ENCODE measurements at places on chromosomes 2 and 18.

DNA sequence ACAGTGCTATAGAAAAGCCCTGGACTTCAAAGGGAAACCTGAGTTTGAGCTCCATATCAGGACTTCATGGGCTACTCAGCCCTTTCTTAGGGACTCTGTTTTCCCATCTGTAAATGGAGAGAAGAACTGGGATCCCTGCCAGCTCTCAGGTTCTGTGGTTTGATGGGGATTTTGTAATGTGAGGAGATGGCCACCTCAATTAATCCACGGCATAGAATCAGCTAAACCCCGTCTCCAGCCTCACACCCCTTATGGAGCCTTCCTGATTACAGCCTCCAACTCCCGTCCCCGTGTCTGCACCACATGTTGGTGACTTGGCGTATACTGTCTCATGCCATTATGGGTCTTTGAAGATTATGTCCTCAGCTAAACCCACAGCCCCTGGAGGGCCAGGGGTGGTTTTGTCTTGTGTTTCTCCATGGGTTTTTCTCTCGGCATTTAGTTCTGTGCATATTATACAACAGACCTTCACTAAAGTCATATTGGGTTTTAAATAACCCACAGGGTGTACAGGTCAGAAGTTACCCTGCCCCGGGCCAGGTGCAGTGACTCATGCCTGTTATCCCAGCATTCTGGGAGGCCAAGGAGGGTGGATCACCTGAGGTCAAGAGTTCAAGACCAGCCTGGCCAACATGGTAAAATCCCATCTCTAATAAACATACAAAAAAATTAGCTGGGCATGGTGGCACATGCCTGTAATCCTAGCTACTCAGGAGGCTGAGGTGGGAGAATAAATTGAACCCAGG is 63.8 kb upstream of the PPP1CB start:
- DNase-seq, result no peak

GRCh38 chr2:45910473-45911060 is 259.1 kb downstream of the PRKCE start:
- no peak for DNase-seq

DNA sequence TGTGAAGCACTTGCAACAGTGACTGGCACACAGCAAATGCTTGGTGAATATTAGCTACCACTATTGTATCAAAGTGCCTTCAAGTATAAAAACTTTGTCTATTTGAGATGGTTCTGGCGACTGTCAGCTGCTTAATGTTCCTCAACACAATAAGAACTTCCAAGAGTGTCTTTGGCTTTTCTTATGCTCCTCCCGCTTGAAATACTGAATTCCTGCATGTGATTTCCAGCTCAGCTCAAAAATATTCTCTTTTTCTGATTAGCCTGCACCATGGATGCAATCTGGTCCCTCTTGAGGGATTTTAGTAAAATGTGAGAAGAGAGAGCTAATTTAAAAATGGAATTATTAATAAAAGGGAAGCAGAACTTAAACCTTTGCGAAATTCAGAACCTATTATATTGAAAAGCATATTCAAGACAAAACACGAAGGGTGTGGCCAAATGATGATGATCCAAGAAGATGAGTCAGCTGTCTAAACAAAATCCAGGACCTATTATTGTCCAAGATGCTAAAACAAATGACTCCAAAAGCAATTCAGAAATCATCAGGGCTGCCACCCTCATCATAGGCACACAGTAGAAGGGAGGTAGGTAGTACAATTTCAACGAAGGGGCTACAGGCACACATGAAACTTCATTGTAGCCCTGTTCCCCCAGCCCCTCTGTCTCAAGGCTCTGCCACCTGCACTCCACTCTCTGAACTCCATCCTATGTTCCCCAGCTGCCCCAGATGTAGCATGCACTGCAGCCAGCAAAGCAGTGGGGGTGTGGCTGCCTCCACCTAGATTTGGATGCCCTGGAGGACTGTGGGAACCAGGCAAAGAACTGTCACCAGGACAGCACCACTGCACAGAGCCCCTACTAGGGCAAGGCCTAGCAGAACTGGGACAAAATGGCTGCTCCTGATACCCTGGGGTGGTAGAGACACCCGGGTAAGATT is 190.1 kb downstream of the ZNF385B start:
- DNase-seq, result no peak

- no peak for DNase-seq
These were observed 63.6 kb upstream of the TTC21B start for GRCh38 chr2:166017208-166017607.

GRCh38 chr2:212385241-212385640 is 153.4 kb downstream of the ERBB4 start:
- no peak for DNase-seq

- DNase-seq, result no peak
These were observed 55.7 kb downstream of the NCAPH start for GRCh38 chr2:96391153-96391827.

DNA sequence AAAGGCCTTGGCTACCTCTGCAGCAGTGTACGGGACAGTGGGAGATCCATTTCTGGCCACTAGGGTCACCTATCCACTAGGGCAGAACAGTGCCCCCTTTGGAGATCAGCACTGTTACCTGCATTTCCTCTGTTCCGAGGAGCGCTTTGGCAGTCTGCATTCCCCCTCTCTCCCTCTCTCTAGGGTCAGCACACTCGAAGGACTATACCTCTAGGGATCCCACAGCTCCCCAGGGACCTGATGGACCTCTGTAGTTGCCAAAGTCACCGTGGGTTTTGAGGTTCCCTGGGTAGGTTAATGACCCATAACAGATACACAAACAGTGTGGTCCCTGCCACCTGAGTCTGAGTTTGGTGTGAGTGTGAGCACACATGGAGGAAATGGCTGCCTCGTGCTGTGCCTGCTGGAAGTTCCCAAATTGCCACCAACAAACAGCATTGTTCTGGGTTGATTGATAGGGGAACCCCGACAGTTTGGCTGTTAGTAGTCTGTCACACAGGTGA is 99.8 kb upstream of the VWC2L start:
- DNase-seq, result no peak

GRCh38 chr2:16002144-16002543 is 61.8 kb downstream of the MYCN start:
- no peak for DNase-seq

GRCh38 chr2:214169736-214170135 is 241.1 kb upstream of the VWC2L start:
- DNase-seq, result no peak

- no peak for DNase-seq
These were observed 77.3 kb upstream of the PHLPP1 start for GRCh38 chr18:62637807-62638687.

- DNase-seq, result no peak
These were observed 197.5 kb downstream of the PDE1A start for GRCh38 chr2:182229297-182229696.

DNA sequence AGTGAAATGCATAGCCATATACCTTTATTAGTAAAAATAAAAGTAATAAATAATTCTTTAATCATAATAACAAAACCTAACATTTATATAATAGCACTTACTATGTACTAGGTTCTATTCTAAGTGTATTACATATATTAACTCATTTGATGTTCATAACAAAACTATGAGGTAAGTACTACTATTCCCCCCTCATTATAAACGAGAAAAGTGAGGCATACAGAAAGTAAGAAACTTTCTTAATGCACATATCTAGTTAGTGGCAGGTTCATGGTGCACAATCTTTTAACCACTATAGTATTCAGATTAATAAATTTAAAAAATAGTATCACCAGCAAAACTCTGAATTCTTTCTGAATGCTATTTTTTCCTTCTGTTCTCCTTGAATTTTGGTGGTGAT is 27.5 kb downstream of the TRPM8 start:
- DNase-seq, result no peak

GRCh38 chr2:138534791-138535190 is 33.2 kb downstream of the SPOPL start:
- DNase-seq, result no peak

GRCh38 chr2:5868931-5869330 is 176.7 kb downstream of the SOX11 start:
- no peak for DNase-seq

DNA sequence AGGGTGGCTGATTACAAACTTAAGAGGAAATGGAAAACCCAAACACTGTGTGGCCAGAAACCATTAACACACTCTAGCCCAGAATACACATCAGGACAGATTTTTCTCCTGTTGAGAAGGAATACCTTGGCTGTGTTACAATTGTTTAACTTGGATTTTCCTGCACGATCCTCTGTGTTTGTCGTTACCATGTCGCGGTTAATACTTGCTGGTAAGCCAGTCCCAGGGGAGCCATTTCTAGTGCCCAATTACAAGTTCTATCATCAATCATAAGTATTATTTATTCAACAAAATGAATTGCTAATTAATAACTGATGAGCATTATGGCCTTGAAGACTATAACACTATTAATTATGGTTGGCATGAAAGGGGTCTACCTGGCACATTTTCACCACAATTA is 146.8 kb downstream of the LNPK start:
- no peak for DNase-seq

DNA sequence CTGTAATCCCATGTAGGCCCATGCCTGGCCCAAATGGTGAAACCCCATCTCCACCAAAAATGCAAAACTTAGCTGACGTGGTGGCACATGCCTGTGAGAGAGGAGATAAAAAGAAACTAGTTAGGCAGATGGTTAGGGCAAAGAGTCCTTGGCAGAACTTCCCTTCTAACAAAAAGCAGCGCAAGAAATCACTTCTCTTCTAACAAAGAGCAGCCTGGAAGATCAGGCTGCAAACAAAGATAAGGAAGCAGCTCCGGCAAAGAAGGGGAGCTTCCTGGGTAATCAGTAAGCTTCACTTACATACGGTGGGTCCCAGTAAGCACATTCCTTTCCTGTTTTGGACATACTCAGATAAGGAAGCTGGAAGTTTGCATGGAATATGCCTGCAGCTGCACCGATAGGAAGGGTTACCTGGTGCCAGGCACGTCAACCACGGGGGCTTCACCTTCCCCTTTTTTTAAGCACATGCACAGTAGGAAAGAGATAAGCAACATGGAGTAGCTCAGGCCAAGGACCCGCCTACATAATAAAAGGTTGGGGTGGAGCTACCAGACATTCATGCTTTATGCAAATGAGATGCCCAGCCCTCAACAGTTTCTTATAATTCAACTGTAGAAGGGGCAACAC is 61.0 kb upstream of the SLC25A52 start:
- DNase-seq, result no peak

DNA sequence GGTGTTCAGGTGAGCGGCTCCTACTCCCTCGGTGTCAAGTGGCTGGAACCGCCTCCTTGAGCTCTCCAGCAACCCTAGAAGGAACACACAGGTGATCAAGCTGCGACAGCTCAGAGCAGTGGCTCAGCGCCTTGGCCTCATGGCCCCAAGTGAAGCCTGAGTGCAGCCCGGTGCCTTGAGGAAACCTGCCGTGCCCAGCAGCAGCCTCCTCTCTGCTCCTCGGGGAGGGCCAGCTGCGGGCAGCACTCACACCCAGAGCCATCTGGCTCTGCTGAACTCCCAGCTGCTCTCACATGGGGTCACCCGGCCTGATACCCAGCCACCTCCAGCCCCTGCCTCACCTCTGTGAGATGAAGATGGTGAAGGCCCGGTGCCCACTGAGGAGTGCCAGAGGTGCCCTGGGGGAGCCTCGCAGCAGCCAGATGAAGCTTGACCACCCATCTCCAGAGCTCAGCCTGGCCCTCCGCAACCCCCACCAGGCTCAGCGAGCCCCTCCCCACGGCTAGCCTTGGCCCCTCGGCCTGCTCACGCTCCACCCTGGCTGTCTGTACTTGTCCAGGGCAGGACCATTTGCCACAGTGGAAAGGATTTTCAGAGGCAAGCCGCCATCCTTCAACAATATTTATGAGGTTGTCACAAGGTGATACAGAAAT is 70.6 kb upstream of the RAB6C start:
- DNase-seq, result no peak

GRCh38 chr18:21316296-21316695 is 74.3 kb downstream of the GREB1L start:
- no peak for DNase-seq

GRCh38 chr18:31233621-31234275 is 71.1 kb upstream of the DSC1 start:
- no peak for DNase-seq

GRCh38 chr2:38115216-38116032 is 39.5 kb upstream of the CYP1B1 start:
- peak; percentile 81 for DNase-seq

DNA sequence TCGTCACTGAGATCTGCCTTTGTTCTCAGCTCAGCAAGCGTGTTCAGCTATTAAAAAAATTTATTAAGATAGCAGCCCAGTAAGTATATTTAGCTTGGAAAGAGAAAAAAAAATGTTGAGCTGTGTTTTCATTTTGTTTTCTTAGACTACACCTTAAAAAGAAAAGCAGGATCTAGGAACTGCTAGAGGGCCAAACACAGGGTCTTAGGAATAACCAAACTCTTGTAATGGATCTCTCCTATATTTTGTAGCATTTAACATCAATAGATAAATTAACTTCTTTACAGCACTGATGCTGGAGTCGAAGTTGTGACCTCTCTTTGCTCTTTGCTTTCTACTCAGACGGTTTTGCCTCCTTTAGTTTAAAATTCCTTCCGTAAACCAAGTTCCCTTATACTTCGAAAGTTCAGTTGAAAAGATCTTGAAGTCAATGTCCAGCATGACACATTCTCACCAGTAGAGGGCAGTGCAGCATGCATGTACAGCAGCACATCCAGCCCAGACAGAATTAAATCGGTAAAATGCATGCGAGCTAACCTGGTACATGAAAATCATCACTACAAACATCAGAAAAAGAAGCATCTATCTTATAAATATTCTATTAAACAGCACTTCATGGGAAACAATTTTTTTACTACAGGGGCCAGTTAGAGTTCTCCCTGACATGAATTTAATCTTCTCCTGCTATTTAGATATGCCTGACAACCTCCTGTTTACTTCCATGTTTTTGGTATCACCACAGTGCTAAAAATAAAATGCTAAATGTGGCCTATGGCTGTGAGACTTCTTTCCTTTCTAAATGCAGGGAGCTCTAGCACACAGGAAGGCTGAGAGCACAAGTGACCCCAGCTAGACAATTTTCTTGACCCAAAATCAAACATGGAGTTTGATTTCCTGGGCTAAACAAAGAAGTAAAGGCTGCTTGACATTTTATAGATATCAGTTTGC is 48.2 kb upstream of the MAP3K20 start:
- DNase-seq, result peak; percentile 88

- no peak for DNase-seq
These were observed 254.6 kb upstream of the RND3 start for GRCh38 chr2:150742094-150742493.

- DNase-seq, result no peak
These were observed 73.1 kb downstream of the AAK1 start for GRCh38 chr2:69570474-69570873.

GRCh38 chr2:187988348-187988747 is 303.3 kb upstream of the GULP1 start:
- DNase-seq, result no peak

- no peak for DNase-seq
These were observed 2.8 kb downstream of the SIX3 start for GRCh38 chr2:44944102-44944951.

- no peak for DNase-seq
These were observed 290.6 kb downstream of the PTGR3 start for GRCh38 chr18:74918276-74918790.
